ENCODE measurements at places on chromosomes 1 and 21.
A peak's percentile ranks its signal among the peaks of the same experiment; 100 is the strongest.

- no peak for DNase-seq
Observed at GRCh38 chr1:39917825-39918224, 16.1 kb upstream of the MYCL start.

DNA sequence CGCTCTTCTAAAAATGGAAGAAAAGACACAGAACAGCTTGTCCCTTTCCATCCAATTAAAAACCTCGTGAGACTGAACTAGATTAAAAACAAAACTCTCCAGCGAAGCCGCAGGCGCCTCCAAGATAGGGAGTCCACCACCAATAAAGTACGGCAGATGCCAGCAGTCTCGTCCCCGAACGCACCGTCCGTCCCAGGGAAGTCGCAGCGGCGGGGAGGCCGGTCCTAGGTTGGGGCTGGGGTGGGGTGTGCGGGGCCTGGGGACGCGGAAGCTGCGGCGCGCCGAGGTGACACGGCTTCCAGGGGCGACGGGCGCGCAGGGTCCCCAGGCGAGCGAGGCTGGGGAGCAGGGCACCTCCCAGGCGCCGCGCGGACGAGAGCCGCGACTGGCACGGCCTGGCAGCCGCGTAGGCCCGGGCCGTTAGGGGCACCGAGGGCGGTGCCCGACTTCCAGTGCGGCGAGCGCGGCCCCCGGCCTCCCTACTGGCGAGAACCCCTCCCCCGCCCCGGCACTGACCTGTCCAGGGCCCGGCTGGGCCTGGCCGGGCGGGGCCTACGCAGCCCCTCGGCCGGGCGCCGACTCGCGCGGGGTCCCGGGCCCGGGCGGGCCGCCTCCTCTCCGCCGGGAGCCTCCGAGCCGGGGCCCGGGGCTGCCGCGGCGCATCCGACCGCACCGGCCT lies 28.3 kb upstream of the A3GALT2 start:
- DNase-seq: peak; percentile 11

DNA sequence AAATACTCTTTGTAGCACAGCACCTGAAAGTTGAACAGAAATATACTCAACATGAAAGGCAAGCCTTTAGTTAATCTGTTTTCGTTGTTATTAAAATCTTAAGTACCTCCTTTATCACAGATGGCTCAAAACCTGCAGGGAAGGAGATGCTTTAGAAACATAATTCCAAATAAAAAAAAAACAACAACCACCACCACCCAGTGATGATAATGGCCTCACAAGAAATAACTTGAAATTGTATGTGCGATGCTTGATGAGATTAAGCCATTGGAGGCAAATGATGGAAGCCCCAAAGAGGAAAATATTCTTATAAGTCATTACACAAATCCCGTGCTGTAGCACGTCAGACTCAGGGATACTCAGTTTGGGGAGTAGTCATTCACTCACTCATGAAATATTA lies 24.9 kb upstream of the ZBTB40 start:
- DNase-seq: no peak

DNA sequence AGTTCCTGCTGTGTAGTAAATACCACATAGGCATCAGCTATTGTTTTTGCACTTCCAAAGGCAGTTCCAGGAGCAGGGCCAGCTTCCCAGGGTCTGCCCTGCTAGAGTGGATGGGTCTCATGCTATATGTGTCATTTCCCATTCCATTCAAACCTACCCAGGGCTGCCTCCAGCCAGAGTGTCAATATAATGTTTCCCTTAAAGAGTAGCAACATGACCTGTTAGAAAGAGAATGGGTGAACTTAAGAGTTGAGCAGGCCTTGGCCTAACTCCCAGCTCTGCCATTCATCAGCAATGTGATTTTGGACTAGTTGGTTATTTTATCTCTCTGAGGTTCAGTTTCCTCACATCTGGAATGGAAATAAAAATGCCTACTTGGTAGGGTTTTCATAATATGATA lies 44.9 kb downstream of the RAB3B start:
- DNase-seq: no peak

DNA sequence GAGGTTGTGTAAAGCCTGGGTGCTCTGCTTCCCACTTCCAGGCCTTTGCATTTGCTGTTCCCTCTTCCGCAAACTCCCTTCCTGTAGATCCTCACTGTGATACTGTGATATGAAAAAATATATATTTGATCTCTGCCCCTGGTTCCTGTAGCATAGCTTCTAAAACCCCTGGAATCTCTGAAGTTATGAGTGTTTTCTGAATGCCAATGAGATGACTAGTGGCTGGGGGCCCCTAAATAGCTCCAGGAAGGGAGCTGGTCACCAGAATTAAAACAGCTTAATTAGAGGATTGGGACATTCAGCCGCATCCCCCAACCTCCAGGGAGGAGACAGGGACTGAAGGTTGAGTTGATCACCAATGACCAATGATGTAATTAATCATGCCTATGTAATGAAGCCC lies 21.9 kb downstream of the DUSP10 start:
- DNase-seq: no peak

DNA sequence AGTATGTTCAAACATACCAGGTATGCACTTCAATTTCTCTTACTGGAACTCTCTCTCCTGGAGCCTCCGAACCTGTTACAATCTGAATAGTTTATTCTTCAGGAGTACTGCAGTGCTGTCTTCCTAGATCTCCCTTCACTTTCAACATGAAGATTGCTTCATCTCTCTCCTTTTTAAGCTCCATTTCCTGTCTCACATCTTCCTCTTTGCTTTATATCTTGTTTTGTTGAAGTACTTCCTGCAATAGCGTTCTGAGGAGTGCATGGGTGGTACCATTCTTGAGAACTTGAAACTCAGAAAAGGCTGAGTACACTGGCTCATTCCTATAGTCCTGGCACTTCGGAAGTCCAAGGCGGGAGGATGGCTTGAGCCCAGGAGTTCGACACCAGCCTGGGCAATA lies 15.7 kb upstream of the C1orf146 start:
- DNase-seq: peak; percentile 8

- DNase-seq: no peak
Observed at GRCh38 chr1:63836830-63837229, 63.0 kb downstream of the ROR1 start.

DNA sequence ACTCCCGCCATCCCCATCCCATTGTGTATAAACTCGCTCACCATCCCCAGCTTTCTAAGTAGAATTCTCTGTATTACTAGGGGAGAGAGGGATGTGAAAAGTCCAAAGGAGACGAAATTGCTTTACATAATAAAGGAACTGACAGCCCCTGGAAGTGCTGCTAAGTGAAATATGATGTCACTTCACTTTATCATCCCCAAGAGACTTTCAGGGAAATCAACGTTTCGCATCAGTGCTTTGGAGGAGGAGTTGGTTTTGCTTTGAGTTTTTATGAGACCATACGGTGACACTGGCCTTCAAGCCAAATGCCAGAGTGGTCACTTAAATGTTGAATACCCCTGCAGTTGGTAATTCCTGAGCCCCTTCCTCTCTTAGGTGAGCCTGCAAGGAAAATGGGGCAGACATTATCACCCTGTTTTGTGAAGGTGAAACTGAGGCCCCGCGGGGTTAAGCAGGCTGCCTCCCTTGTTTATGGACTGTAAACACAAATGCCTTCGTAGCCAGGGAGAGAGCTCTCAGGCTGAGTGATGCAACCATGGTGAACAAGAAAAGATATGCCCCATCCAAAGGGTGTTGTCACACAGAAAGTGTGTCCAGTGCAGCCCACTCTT lies 58.4 kb upstream of the KAZN start:
- no peak for DNase-seq

- no peak for DNase-seq
Observed at GRCh38 chr1:24584171-24584647, 28.3 kb downstream of the NCMAP start.

DNA sequence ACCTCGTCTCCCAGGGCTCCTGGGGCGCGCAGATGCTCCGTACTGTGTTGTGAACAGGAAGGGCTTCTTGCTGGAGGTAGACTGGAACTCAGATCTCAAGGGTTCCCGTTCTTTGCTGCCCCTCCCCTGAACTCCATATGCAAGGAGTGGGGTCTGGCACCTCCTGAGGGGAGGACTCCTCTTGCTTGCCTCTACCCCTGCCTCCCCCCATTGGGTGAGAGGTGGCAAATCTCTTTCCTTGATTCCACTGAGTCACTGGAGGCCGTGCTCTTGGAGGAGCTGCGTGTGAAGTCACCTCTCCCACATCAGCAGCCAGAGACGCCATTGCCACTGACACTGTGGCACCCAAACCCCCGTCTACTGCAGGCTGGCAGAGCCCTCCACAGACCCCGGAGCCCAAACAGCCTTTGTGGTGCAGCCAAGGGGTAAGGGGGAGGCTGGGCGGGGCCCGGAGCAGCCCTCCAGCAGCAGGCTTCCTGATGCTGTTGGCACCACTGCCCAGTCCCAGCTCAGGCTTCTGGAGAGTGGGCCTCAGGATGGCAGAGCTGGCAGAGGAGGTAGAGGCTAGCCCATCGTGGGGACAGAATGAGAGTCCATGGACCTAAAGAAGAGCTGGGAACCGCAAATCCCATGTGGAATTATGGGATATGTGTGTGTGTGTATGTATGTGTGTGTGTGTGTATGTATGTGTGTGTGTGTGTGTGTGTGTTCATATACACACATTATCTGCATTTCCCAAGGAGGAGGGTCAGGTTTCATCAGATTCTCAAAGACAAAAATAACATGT lies 104.9 kb upstream of the RUNX3 start:
- DNase-seq: no peak

DNA sequence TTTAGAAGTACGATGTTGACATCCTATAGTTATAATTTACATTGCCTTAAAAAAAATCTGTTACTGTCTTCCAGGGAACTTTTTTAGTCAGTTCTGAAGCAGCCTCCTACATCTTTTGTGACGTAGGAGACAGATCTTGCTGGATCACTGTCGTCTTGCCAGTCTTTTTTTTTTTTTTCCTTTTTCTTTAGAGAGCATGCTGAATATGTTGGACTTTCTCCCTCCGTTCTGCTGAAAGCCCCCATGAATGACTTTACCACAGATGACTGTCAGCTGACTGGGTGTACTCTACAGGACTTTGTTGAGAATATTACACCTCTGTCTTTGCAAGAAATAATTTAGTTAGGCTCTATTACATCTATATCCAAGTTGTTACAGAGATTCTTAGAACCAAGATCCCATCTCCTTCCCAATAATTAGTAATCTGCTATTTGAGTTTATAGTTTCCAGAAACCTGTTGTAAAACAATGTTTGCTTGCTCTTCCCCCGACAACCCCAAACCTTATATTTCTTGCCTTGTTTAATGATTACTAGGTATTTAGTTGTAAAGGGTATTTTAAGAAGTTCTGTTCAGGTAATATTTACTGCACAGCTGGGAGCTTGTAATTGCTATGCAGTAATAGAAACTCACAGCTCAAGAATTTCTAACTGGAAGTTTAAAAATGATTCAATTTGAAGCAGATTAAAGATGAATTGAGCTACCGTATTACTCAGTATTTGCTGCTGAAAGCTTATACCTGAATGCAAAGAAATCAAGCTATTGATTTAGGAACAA lies 61.8 kb downstream of the RASAL2 start:
- no peak for DNase-seq

DNA sequence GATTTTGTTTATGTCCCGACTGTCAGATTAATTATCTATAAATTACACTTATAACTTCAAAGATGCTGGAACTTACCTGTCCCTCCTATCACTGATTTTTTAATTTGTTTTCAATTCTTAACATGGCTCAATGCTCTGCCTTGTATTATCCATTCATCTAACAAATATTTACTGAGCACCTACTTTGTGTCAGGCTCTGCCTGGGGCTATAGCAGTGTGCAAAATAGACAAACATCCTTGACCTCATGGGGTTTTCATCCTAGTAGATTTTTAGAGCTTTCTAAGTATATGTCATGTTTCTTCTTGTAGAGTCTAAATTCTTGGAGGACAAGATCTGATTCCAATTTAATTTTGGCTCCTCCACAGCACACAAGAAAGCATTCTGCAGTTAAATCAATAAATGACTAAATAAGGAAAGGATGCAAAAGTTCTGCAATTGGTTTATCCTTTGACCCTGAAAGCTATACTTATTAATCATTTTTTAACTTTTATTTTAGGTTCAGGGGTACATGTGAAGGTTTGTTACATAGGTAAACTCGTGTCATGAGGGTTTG lies 10.8 kb upstream of the SMYD2 start:
- no peak for DNase-seq

DNA sequence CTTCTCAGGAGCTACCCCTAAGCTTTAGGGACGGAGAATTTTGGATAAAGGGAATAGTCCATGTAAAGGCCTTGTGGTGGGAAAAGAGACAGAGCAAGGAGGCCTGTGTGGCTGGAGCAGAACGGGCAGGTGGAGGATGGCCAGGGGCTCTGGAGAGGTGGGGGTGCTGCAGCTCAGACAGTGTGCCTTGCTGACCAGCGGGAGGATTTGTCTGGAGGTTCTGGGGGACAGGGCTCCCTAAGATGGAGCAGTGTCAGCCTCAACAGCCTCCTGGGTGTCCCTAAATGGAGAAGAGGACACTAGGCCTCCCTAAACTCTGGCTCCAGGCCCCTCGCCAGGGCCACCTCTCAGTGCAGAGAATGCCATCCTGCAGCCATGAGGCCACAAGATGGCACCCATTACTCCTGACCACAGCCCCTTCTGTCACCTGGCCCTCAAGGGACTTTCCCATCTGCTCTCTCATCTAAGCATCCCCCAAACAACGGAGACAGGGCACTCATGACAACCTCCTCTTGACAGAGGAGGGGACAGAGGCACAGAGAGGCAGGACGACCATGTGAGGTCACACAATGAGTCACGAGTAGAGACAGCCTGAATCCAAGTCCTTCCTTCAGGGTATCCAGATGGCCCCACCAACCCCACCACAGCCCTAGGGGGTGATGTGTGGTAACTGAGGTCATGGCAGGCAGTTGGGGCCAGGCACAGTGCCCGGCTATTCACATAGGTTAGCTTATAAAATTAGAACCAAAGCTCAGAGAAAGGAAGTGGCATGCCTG lies 94.7 kb downstream of the DMRTB1 start:
- DNase-seq: no peak

GRCh38 chr1:223137455-223138085 lies 5.5 kb downstream of the TLR5 start:
- DNase-seq: no peak

DNA sequence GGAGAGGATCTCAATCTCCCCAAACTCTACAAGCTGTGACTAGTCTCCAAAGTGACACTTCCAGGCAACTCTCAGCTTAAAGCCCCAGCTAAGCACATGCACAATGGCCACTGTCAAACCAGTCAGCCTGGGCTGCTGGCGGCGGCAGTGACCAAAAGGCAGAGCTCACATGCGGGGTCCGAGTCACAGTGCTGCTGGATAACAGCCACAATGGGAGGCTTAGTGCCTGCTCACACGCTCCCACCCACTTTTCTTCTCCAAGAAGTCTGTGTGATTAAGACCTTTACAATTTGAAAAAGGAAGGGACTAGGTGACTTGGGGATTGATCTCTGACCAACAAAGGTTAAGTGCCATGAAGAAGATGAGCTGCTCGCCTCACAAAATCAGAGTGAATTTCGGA lies 16.8 kb downstream of the RIPK4 start:
- DNase-seq: no peak

- no peak for DNase-seq
Observed at GRCh38 chr21:41997657-41998056, 12.5 kb downstream of the ZBTB21 start.

GRCh38 chr1:115170961-115171392 lies 81.7 kb upstream of the TSPAN2 start:
- no peak for DNase-seq

DNA sequence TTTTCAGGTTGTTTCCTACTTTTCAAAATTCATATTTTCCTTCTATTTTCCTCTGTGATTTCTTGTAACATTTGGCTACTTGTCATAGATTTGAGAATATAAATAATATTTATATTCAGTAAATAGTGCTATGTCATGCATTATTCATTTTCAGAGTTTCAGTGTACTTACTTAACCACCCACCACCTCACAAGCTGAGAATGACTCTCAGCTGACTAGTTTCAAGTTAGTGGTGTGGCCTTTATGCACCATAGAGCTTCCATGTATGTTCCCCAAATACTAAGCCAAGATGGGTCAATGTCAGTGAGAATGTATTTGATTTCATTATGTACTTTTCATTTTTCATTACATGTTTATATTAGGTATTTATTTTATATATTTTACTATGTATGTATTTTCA lies 56.9 kb upstream of the RGS1 start:
- no peak for DNase-seq

All from CD4-positive, alpha-beta T cell treated with Interleukin-6 at 100 ng/mL for 8 hours (primary cell).